ENCODE measurements at places on chromosomes 4 and X. TPM values are rescaled to one million over a fixed set of nuclear protein-coding genes. Genes with fewer than 3 reads are reported as not detected.

DNA sequence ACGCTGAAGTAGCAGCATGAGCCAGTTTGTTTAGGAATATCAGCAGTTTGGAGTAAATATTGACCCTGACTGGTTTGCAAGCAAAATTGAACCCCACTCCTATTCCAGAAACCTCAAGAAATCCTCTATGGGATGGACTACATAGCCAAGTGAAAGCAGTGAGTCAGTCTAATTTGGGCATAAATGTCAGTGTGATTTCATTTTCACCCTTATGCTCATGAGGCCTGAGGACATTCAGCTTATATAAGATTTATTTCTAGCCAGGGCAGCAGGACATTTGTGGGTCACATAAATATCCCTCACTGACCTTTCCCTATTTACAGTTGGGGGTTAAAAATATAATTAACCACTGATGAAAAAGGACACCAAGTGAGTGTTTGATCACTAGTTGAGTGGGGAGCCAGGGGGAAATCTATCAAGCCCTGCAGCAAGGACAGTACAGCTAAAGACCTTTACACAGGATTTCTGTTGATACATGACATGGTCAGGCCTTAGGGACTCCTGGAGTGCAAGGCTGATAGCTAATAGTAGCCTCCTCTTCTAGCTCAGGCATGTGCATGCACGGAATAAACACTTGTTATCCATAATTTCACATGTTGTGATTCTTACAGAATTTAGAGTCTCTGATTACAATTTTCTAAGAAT lies 996.9 kb upstream of the GRIA3 start:
- no peak overlapping the region for H3K4me3 ChIP-seq
- H3K4me1 ChIP-seq = no peaks in the 10 kb centered on the region
- no peak overlapping the region for H3K27ac ChIP-seq
- no peaks in the 10 kb centered on the region for H3K36me3 ChIP-seq
- H3K27me3 ChIP-seq = no peaks in the 10 kb centered on the region
- no peak for DNase-seq

GRCh38 chr4:113979148-113979904 lies at the start of gene ARSJ:
TSS of gene ARSJ (minus strand) at chr4:113979647. CDS start at chr4:113978834, 813 bp downstream.
- peaks cover 35% of the 10 kb centered on the region for H3K27me3 ChIP-seq
- DNase-seq = no peak
- peaks cover 15% of the 10 kb centered on the region for H3K4me1 ChIP-seq
- H3K4me3 ChIP-seq = peak within 1 kb of the TSS; percentile 59
- H3K27ac ChIP-seq = no peak within 1 kb of the TSS
- no peaks in the 10 kb centered on the region for H3K36me3 ChIP-seq

DNA sequence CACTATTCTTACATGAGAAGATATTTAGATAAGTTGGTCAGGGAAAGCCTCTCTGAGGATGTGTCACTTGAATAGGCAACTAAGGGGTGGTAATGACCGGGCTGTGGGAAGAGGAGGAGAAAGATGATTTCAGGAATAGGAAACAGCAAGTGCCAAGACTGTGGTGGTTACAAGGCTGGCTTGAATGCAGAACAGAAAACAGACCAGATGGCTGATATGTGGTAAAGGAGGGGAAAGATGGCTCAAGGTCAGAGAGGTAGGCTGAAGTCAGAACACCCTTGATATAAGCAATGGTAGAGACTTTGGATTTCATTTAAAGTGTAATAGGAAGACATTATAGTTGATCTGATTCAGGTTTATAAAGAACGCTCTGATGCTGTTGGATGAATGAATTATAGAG lies 15.0 kb downstream of the TLR7 start:
- H3K4me3 ChIP-seq = no peak overlapping the region
- no peak for DNase-seq
- H3K36me3 ChIP-seq = no peaks in the 10 kb centered on the region
- H3K27ac ChIP-seq = no peak overlapping the region
- H3K4me1 ChIP-seq = no peaks in the 10 kb centered on the region

Gene GPRIN3
- total RNA-seq = 106 TPM

GRCh38 chr4:159352609-159353008 lies 249.7 kb downstream of the RAPGEF2 start:
- H3K27me3 ChIP-seq = no peaks in the 10 kb centered on the region
- DNase-seq = no peak
- no peak overlapping the region for H3K27ac ChIP-seq
- peaks cover 15% of the 10 kb centered on the region for H3K36me3 ChIP-seq
- no peaks in the 10 kb centered on the region for H3K4me1 ChIP-seq

- H3K4me1 ChIP-seq = peaks cover 12% of the 10 kb centered on the region
- no peak for DNase-seq
- no peak overlapping the region for H3K27ac ChIP-seq
Measured at GRCh38 chr4:140529434-140529833, 5.5 kb downstream of the ELMOD2 start.

DNA sequence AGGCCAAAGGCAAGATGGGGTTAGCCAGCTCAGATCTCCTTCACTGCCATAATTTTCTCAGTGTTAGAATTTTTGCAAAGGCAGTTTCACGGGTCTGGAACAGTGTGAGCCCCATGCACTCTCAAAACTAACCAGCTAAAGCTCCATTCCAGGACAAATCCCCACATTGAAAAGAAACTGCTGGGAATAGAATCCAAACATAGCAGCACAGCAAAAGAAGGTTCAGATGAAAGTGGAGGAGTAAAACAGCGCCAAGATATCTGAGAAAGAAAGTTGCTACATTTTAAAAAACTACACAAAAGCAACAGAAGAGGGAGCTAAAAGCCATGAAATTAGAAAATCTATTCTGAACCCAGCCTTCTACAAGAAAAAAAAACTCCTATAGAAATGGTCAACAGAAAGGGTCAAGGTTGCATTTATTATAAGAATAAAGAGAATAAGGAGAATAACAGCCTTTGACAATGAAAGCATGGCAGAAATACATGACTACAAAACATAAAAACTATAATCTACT lies 39.6 kb upstream of the SLC7A3 start:
- H3K36me3 ChIP-seq = no peaks in the 10 kb centered on the region
- no peak for DNase-seq
- H3K27ac ChIP-seq = no peak overlapping the region
- no peaks in the 10 kb centered on the region for H3K27me3 ChIP-seq
- peaks cover 10% of the 10 kb centered on the region for H3K4me1 ChIP-seq
- peak overlapping the region; percentile 21 for H3K4me3 ChIP-seq

- no peaks in the 10 kb centered on the region for H3K36me3 ChIP-seq
- DNase-seq = no peak
- H3K4me3 ChIP-seq = no peak overlapping the region
- H3K4me1 ChIP-seq = no peaks in the 10 kb centered on the region
- H3K27ac ChIP-seq = no peak overlapping the region
Measured at GRCh38 chr4:69116645-69117321, 20.5 kb downstream of the UGT2B7 start.

- no peak overlapping the region for H3K4me3 ChIP-seq
- no peak overlapping the region for H3K27ac ChIP-seq
- no peaks in the 10 kb centered on the region for H3K4me1 ChIP-seq
- no peak for DNase-seq
- H3K27me3 ChIP-seq = peaks cover 11% of the 10 kb centered on the region
- H3K36me3 ChIP-seq = no peaks in the 10 kb centered on the region
Measured at GRCh38 chr4:151165205-151166000, 66.0 kb downstream of the RPS3A start.

- H3K4me3 ChIP-seq = no peak overlapping the region
- H3K27me3 ChIP-seq = no peaks in the 10 kb centered on the region
Measured at GRCh38 chrX:142233400-142233799, 28.3 kb upstream of the MAGEC2 start.

DNA sequence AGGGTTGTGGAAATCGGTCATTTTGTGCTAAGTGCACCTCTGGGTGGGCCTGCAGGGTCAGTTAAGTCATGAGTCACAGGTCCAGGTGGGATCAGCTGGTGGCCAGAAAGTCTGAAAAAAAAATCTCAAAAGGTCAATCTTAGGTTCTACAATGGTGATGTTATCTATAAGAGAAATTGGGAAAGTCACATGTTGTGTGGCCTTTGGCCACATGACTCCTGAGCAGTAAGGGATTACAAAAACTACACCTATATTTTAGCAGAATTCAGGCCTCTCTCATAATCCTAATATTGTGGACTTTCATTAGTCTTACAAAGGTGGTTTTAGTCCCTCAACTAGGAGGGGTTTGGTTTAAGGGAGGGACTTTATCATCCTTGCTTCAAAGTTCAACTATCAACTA lies 59.1 kb downstream of the UCHL1 start:
- no peak overlapping the region for H3K4me3 ChIP-seq
- no peak overlapping the region for H3K27ac ChIP-seq
- no peaks in the 10 kb centered on the region for H3K27me3 ChIP-seq
- DNase-seq = no peak
- H3K4me1 ChIP-seq = no peaks in the 10 kb centered on the region

Gene RHOXF2B
- total RNA-seq = not detected

GRCh38 chr4:22999419-22999818 lies 306.7 kb downstream of the GBA3 start:
- DNase-seq = no peak
- H3K36me3 ChIP-seq = no peaks in the 10 kb centered on the region
- no peaks in the 10 kb centered on the region for H3K27me3 ChIP-seq
- no peak overlapping the region for H3K4me3 ChIP-seq
- no peaks in the 10 kb centered on the region for H3K4me1 ChIP-seq

DNA sequence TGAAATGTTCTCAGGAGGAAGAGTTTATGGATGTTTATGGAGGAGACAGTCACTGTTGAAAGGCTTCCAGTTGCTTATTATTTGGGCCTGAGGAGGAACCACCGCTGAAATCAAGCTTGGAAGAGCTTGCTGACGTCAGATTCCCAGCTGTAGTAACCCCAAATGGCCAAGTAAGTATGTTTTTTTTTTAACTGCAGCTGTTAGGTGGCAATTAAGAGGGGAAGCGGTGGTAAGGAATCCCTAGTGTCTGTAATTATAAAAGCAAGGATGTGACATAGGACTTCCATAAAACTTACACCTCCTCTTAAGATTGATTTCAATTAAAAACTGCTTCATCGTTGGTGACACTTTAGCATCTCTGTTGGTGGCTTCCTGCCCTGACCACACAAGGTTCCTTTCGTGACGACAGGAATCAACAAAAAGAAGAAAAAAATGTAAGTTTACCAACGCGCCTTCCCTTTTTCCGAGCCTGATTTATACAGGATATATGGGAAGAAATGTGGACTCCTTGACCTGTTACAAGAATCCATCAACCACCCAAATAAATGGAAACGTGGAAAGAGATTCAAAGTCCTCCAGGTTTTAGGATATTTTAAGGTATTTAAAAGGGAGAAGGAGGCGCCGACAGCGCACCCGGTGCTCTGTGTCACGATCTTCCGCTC lies 884 bp downstream of the RELL1 start:
- peak; percentile 72 for DNase-seq
- peaks cover 4% of the 10 kb centered on the region for H3K27me3 ChIP-seq
- peak overlapping the region; percentile 95 for H3K4me3 ChIP-seq
- H3K27ac ChIP-seq = peak overlapping the region; percentile 96
- H3K36me3 ChIP-seq = peaks cover 39% of the 10 kb centered on the region

Gene CASP3
- 77.1 TPM for total RNA-seq

GRCh38 chr4:2302387-2303119 lies 40.6 kb upstream of the MXD4 start:
- peaks cover 35% of the 10 kb centered on the region for H3K36me3 ChIP-seq
- peak; percentile 5 for DNase-seq
- H3K27ac ChIP-seq = no peak overlapping the region
- no peaks in the 10 kb centered on the region for H3K27me3 ChIP-seq
- no peak overlapping the region for H3K4me3 ChIP-seq

DNA sequence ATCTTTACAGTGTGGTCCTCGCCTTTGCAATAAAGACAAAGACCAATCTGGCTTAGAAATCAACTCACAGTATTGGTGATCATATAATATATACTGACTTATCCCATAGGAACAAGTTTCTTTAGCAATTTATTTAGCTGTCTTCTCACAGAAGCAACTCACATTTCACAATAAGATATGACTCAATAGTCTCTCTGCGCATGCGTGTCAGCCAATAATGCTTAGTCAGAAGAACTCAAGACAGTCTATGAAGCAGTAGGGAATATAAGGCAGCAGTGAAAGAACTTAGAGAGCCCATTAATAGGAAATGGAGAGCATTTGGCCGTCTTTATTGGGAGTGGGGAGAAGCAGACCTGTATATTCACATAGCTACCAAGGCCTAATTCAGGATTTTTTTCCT lies 216.7 kb downstream of the IL13RA2 start:
- no peak for DNase-seq
- no peak overlapping the region for H3K4me3 ChIP-seq
- H3K36me3 ChIP-seq = no peaks in the 10 kb centered on the region
- no peaks in the 10 kb centered on the region for H3K27me3 ChIP-seq

Gene GPAT3
- 27.2 TPM for total RNA-seq

Gene ZNF732
- not detected for total RNA-seq

Gene GUCY1B1
- total RNA-seq = 0.10 TPM

Gene PCDH11X
- total RNA-seq = not detected

DNA sequence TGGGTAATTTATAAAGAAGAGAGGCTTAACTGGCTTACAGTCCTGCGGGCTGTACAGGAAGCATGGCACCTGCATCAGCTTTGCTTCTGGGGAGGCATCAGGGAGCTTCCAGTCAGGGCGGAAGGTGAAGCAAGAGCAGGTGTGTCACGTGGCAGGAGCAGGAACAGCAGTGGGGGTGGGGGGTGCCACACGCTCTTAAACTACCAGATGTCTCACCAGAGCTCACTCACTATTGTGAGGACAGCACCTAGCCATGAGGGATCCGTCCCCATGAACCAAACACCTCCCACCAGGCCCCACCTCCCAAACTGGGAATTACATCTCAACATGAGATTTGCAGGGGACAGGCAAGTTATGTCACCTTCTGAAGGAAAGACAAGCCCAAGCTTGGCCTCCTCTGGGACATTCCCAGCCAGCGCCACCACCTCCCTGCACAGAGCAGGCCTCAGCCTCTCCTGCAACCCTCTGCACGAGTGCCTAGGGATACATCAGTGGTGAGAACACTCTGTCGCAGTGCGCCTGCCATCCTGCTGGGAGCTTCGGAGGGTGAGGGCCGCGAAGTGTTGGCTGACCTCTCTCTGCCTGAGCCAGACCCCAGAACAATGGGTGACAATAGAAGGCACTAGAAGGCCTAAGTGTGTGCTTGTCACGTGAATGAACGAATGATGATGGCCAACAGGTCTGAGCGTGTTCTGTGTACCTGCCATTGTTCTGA lies 244.3 kb downstream of the EVC2 start:
- no peaks in the 10 kb centered on the region for H3K36me3 ChIP-seq
- no peaks in the 10 kb centered on the region for H3K4me1 ChIP-seq
- H3K4me3 ChIP-seq = no peak overlapping the region
- H3K27ac ChIP-seq = no peak overlapping the region

Gene CCDC149
- total RNA-seq = not detected

DNA sequence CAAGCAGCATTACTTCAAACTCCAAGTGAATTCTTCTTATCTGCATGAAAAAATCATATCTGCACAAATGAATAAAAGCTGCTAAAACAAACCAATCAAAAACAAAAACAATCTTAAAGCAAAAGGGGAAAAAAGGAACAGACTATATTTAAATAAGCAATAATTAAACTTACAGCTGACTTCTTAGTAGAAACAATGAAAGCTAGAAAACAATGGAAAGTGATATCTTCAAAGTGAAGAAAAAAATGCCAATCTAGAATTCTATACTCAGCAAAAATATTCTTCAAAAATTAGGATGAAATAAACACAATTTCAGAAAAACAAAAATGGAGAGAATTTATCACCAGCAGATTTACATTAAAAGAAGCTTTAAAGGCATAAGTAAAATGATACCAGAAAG lies 20.0 kb downstream of the STBD1 start:
- H3K4me1 ChIP-seq = no peaks in the 10 kb centered on the region
- no peak overlapping the region for H3K4me3 ChIP-seq
- H3K36me3 ChIP-seq = peaks cover 9% of the 10 kb centered on the region
- peaks cover 8% of the 10 kb centered on the region for H3K27me3 ChIP-seq

Gene LGI2
- not detected for total RNA-seq
